Activated naive CD4-positive, alpha-beta T cell treated with anti-CD3 and anti-CD28 coated beads, Interleukin-2, amount 50 U/mL, for 72 hours (primary cell): ENCODE measurements at places on chromosomes 7 and 10. TPM values are rescaled to one million over a fixed set of nuclear protein-coding genes. Genes with fewer than 3 reads are reported as not detected.

The CYP26A1 gene
- total RNA-seq, result not detected

The HABP2 gene
- not detected for total RNA-seq

The CTNNA3 gene
- total RNA-seq, result 0.39 TPM

The PRRT4 gene
- 0.27 TPM for total RNA-seq

The ADAM12 gene
- 0.32 TPM for total RNA-seq

The ZNRF2 gene
- total RNA-seq, result 12.6 TPM

GRCh38 chr10:15585303-15585715 lies 134.4 kb downstream of the ITGA8 start:
- peak; percentile 64 for DNase-seq

DNA sequence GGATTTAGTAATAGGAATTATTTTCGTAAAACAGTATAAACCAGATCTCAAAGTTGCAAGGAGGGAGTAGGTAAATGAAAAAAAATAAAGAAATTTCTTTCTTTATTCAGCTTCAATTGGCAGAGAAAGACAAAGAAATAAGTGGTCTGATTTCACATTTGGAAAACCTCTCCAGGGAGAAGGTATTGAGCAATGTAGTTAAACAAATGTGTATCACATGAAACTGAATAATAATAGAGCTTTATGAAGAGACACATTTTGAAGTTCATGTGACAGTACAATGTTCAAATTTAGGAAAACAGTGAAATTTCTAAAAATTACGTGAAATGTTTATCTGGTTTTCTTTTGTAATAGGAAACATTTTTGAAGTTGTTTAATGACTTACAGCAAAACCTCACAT lies 63.0 kb downstream of the TAX1BP1 start:
- no peak for DNase-seq

GRCh38 chr7:92447345-92448204 lies at the start of gene GATAD1:
GATAD1 (plus strand) TSS chr7:92447482; CDS start chr7:92447730, 248 bp downstream.
- peak; percentile 90 for DNase-seq

DNA sequence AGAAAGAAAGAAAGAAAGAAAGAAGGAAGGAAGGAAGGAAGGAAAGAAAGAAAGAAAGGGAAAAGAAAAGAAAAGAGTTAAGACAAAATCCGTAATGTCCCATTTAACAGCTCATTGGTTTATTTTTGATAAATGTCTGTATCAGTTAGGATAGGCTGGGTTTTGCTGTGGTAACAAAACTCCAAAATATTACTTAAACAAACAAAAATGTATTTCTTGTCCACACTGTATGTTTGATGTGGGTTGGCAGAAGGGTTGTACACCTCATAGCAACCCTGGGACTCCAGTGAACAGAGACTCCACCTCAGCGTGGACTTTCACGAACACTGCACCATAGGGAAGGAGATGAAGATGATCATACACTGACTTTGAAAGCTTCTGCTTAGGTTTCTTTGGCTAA lies 59.6 kb downstream of the PPP1R3C start:
- no peak for DNase-seq

- DNase-seq, result no peak
These were observed 168.9 kb downstream of the CSTF2T start for GRCh38 chr10:51530541-51530940.

- DNase-seq, result no peak
These were observed 11.4 kb downstream of the NEBL start for GRCh38 chr10:20885678-20886077.

- DNase-seq, result no peak
These were observed 865.2 kb upstream of the GHITM start for GRCh38 chr10:83274088-83274487.

DNA sequence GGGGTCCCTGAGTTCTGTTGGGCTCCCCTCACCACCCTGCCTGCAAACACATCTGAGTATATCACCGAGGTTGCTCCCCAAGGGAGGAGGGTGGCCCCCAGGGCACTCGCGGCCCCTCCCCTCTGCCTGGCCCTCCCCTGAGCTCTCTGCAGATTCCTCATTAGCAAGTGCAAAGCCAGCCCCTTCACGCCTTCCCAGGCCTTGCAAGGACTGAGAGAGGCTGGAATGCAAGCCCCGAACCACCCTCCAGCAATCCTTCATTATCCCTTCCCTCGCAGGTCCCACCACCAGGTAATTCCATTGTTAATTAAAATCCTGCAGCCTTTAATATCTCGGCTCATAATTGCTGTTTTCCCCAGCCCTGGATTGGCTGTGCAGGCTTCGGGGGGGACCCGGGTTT lies 35.3 kb upstream of the MYL10 start:
- DNase-seq, result no peak

GRCh38 chr7:151110236-151110940 lies 24.1 kb downstream of the AGAP3 start:
- DNase-seq, result no peak

DNA sequence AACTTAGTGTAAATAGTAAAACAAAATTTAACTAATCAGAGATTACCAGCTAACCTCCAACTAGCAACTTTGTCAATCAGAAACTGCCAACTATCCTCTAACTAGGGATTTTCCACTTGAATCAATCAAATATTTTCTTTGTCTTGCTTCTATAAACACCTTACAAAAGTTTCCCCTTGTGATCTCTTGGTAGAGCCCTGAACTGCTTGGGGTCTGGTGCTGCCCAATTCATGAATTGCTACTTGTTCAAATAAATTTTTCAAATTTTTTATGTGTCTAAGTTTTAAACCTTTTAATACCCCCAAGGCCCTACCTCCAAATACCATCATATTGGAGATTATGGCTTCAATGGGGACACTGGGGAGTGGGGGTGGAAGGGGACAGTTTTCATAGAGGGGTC lies 24.0 kb upstream of the AKR1B1 start:
- no peak for DNase-seq

DNA sequence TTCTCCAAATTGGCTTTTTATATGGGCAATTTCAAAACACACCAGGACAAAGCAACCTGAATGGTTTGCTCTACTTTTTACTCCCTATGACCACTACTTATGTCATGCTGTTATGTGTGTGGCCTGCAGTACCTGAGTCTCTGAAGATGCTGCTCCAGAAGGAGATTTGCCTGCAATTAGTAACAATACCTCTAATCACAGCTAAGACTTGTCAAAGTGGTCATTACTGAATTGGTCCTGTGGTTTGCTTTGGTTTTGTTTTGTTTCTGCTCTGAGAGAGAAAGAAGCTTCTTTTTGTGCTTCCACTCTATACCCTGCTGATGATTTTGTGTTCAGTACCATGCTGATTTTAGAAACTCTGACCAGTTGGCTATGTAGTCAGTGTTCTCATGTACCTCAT lies 25.5 kb downstream of the HGF start:
- DNase-seq, result no peak

GRCh38 chr7:105926131-105926530 lies 36.9 kb upstream of the CDHR3 start:
- no peak for DNase-seq
